AG09319 (cell line): ENCODE measurements at places on chromosomes 7 and 10.

- no peak for DNase-seq
Measured at GRCh38 chr7:144069953-144070352, 342 bp downstream of the OR2A25 start.

DNA sequence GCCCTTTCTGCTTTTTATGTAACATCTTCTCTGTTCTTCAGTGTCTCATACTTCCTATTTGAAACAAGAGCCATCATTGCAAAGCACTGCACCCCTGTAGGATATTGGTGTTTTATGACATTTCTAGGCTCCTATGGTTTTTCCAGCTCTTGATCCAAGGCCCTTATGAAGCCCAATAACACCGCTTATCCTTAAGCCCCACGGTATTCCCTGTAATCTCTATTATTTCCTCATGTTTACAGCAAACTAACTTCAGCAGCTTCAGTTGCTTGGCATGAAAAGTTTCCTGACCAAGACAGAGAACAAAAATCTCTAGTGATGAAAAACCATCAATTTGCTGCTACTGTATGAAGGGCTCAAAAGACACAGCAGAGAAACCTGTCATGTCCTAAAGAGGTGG is 34.1 kb upstream of the TES start:
- no peak for DNase-seq

GRCh38 chr7:15921576-15921975 is 235.1 kb upstream of the MEOX2 start:
- no peak for DNase-seq

DNA sequence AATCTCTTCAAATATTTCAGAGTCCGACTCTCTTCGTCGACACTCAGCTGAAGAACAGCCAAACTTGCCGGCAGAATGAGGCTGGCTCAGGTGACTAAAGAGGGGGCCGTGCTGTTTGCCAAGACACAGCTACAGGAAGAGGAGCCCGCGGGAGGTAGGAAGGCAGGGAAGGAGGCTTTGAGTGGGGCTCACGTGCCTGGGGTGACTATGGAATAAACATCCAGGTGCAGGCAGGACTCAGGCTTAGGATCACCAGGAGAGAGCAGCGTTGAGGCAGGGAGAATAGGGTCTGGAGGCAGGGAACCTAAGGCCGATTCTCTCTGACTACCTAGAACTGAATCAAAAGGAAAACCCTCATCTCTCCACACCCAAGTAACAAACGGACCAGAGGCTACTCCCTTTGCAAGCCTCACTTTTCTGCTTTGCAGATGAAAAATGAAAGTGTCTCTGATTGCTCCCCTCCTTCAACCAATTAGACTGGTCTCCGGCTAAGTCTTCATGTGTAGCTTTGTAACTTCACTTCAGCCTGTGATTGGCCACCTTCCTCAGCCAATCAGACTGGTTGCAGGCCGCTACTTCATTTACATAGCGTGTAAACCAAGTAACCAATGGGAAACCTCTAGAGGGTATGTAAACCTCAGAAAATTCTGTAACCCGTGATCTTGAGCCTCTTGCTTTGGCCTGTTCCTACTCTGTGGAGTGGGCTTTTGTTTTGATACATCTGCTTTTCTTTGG is 19.7 kb upstream of the BNIP3 start:
- no peak for DNase-seq

DNA sequence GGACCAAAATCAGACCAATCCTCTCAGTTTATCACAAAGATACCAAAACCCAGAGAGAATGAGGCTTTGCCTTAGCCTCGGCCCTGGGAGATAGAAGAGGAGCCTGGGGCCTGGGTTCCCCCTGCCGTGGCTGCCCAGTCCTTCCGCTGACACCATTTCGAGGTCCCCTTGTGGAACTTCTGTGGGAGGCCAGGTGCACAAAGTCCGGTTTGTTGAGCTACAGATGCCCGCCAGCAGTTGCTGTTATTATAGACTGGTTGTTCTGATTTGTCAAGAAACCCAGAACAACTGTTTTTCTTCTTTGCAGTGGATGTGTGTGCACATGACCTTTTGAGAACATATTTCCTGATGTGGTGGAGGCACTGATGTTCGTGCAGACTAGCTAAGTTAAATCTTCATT is 47.6 kb downstream of the CUX1 start:
- no peak for DNase-seq

DNA sequence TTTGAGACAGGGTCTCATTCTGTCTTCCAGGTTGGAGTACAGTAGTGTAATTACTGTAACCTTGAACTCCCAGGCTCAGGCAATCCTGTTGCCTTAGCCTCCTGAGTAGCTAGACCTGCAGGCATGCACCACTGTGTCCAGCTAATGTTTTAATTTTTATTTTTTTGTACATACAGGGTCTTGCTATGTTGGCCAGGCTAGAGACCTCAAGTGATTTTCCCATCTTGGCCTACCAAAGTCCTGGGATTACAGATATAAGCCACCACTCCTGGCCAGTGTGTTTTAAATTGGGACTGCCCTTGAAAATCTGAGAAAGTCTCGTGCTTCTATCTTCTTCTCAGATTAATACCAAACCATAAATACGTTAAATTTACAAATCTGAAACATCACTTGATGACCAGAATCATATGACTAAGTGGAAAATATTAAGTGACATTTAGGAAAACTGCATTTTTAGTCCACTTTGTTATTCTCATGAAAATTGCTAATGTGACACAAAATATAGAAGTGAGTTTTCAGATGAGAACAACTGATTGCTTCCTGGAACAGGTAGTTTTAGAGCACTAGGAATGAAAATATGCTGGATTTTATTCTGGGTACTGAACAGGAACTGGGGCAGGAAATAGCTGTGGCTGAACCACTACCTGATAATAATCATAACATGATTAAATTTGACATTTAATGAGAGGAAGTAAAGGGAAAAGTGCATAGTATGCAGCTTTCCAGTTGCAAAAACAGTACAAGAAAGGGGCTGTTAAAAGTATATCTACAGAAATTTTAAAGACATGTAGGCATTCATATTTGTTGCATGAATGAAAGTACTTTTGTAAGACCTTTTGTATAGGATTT is 4.2 kb downstream of the PHTF2 start:
- no peak for DNase-seq

GRCh38 chr10:78309536-78310237 is 276.0 kb downstream of the RPS24 start:
- no peak for DNase-seq

DNA sequence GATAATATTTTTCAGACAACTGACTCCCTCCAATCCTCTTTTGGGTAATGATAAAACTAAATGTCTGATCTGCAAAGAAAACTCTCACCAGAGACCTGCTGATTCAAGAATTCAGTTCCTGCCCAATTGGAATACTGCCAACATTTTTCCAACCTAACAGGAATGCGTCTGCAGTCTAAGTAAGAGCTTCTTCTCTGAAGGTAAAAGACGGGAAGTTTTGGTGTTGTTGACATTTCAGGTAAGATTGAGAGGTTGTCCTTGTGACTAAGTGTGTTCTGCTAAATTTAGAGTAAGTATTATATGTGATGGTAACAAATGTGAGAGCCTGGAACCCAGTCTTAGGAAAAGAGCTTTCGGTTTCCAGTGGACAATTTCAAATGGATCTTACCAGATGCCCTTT is 17.6 kb downstream of the IFIT5 start:
- DNase-seq, result no peak

DNA sequence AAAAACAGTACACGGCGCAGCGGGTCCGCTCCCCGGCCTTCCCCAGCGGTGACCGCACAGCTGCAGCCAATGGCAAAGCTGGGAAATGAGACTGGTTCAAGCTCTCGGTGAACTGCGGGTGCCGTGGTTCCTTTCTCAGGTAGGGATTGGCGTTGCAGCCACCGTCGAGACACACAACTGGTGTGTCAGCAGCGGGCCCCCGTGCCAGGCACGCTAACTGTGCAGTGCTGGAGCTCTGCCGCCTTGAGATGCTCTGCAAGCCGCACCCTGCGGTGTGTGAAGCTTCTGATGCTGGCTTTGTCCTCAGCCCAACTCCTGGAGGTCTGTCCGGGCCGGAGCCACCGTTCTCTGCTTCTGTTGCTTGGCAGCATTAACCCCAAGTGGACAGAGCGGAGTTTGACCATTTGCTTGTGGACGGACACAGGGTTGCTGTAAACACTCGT is 20.6 kb upstream of the NKX6-2 start:
- DNase-seq, result no peak

DNA sequence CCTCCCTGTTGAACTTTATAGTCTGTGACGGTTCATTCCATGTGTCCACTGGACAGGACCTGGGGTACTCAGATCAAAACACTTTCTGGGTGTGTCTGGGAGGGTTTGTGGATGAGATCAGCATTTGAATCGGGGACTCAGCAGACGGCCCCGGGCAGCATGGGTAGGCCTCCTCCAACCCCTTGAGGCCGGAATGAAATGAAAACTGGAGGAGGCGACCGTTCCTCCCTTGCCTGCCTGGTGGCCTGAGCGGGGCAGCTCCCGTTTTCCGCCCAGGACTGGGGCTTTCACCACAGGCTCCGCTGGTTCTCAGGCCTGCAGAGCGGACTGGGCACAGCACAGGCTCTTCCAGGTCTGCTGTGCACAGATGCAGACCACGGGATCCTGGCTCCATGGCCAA is 247.7 kb downstream of the MAD1L1 start:
- no peak for DNase-seq

DNA sequence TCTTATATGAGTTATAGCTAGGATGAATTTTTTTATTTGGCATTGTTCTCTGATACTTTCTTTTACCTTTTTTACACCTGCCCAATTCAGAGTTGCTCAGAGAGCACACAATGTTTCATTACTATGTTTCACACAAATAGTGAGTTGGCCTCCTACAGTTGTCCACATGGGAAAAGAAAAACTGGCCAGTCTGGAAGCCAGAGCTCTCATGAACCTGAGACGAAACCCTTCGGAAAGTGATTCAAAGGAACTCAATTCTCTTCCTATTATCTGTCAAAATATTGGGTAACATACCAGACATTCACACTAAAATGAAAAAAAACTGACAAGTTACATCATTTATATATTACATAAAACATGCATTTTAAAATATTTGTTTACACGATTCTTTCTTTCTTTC is 15.3 kb downstream of the SCRN1 start:
- no peak for DNase-seq

GRCh38 chr7:41182782-41183181 is 520.1 kb downstream of the INHBA start:
- DNase-seq, result no peak

- no peak for DNase-seq
Measured at GRCh38 chr7:71198887-71199286, 66.9 kb downstream of the GALNT17 start.

DNA sequence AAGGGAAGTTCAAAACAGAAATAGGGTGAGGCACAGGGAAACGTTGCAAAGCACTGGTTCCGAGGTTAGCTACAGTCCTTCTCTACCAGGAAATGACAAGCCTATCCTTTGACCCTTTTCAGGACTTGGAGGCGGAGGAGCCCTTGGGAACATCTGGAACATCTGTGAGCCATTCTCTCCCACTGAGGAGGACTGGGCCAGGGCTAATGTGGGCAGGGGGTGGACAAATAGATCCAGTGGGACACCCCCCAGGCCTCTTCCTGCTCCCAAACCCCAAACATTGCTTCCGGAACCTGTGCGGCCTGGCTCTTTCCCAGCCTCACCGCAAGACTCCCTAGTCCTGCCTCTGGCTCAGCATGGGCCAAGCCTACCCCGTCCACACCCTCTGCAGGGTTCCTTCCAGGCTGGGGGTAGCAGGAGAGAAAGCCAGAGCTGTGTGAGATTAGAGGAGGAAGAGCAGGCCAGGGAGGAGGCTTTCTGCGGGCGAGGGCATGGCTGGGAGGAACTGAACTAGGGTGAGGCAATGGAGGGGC is 36.5 kb downstream of the GHRHR start:
- no peak for DNase-seq

DNA sequence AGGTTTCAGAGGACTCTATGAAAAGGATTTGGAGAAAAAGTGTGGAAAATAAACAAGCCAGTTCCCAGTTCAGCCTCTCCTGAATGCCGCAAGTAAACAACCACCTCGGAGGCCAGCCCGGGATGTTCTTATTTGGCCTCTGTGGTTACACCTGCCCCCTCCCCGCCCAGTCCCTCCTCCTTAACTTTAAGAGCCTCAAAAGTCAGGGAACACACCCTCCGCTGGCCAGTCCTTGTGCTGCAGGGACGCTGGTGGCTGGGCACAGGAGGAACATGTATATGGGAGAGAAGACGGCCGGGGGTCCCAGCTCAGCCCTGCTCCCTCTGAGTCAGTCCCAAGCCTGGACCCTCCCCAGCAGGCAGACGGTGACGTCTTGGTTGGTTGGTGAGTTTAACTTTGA is 6.1 kb downstream of the CHST3 start:
- DNase-seq, result no peak

GRCh38 chr7:19621740-19622139 is 87.1 kb downstream of the POLR1F start:
- no peak for DNase-seq

DNA sequence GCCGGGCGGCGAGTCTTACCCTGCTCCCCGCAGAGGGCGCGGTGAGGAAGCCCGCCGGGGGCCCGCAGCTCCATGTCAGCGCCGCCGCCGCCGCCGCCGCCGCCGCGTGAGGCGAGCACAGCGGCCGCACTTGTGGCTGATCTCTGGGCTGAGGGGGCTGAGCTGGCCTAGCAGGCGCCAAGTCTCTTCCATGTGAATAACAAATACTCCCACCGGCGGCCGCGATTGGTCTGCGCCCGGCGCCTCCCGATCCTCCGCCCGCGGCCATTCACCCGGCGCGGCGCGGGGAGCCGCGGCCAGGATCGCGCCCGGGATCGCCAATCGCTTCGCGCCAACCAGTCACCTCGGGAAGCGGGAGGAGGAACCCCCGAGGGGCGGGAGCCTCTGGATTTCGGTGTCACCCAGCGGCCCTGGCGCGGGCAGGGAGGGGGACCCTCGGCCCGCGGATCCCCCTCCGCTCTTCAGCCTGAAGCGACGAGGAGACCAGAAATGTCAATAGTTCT is at the start of gene GRM8:
Gene GRM8, minus strand, starts transcription at position 164 of the 503 bp plus-strand sequence.
- DNase-seq, result no peak

GRCh38 chr7:117123311-117123926 is 170.1 kb downstream of the ST7 start:
- DNase-seq, result no peak

GRCh38 chr10:20254078-20254477 is 437.8 kb downstream of the PLXDC2 start:
- DNase-seq, result no peak

- DNase-seq, result no peak
Measured at GRCh38 chr10:13871776-13872175, 285.0 kb downstream of the PRPF18 start.

- DNase-seq, result no peak
Measured at GRCh38 chr7:44434201-44434600, 56.3 kb downstream of the NUDCD3 start.

GRCh38 chr10:103583871-103584215 is 90.3 kb downstream of the NEURL1 start:
- DNase-seq, result no peak

DNA sequence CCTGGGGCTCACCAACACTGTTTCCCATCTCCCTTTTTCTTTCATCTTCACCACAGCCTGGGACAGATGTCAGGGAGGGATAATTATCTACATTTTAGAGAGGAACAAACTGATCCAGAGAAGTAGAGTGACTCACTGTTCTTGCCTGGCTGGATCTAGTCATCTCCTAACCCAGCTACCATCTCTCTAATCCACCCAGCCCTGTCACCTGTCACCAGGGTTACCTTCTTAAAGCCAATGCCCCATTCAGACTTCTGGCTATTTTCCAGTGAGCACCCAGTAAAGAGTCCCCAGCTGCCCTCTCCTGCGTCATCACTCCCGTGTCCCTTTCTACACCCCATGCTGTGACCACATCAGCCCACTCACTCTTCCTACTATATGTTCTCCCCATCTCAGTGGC is 68.4 kb upstream of the DUSP5 start:
- no peak for DNase-seq

- DNase-seq, result peak; percentile 28
Measured at GRCh38 chr7:111650456-111650999, 88.2 kb upstream of the IMMP2L start.
